ENCODE measurements at places on chromosomes 4 and X.

- H3K27ac ChIP-seq = no peak overlapping the region
- DNase-seq = no peak
- peaks cover 6% of the 10 kb centered on the region for H3K4me1 ChIP-seq
- no peak overlapping the region for H3K4me3 ChIP-seq
These were observed 21.6 kb downstream of the SCD5 start for GRCh38 chr4:82776925-82777542.

DNA sequence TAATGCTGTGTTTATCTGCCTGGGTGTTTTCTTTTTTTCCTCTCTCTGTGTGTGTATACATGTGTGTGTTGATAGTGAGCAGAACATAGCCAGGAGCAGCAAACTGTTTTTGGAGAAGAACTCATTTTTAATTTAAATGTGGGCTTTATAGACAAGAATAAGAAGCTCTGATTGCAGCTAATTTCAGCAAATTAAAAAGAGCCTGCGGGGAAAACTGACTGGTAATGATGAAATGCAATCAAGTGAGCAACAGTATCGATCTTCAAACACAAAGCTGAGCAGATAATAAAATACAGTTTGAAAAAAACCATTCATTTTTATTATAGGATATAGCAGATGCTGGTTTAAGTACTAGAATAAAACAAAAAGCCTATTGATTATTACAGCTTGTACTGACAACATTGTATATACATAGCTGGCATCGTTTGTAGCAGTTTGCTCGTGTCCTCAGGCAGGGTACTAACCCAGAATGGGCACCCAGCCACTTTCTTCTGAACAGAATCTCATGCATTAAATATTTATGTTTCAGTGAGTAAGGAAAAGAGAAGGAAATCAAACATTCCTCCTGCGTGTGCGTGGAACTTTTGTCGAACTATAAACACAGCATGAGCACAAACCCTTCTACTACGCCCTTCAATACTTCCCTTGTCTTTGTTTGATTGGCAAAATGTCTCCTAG, 73.5 kb upstream of the ZFP42 start:
- DNase-seq = no peak
- no peaks in the 10 kb centered on the region for H3K27me3 ChIP-seq
- H3K27ac ChIP-seq = no peak overlapping the region
- no peaks in the 10 kb centered on the region for H3K36me3 ChIP-seq
- no peaks in the 10 kb centered on the region for H3K4me1 ChIP-seq
- no peak overlapping the region for H3K4me3 ChIP-seq

DNA sequence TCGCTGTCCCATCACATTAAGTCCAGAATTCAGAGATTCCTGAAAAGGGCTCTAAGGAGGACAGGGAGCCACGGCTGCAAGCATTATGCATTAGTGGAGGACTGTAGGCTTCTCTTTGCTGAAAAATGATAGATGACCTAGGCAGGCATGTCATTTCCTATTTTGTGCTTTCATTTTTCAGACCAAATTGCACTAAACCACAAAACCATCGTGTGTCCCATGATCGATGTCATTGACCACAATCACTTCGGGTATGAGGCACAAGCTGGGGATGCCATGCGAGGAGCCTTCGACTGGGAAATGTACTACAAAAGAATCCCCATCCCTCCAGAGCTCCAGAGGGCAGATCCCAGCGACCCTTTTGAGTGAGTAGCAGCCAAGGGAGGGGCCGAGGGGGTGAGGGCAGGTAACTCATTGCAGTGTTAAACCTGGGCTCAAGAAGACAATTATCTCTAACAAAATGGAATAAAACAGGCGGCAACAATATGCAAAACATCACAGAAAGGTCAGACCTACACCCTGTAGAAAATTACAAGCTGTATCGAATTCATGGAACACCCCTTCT, 355.2 kb upstream of the GALNT7 start:
- DNase-seq = no peak
- H3K4me1 ChIP-seq = no peaks in the 10 kb centered on the region
- H3K36me3 ChIP-seq = no peaks in the 10 kb centered on the region
- H3K27ac ChIP-seq = no peak overlapping the region
- H3K27me3 ChIP-seq = peaks cover 3% of the 10 kb centered on the region
- H3K4me3 ChIP-seq = no peak overlapping the region

DNA sequence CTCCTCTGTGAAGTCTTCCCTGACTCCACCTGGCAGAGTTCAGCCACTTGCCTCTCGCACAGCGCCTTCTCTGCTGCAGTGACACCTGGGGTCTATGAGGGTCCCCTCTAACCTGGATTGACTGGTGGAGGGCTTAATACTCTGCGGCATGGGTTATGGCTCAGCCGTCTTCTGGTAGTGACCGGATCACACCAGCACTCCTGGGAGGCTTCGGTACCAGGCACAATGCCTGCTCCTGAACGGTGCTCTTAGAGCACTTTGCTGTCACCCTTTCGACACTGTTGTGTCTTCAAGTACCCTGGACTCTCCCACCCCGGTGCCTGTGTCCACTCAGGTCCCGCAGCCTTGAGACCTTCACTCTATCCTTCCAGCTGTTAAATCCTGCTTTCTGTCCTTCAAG, 50.0 kb downstream of the C4orf50 start:
- no peak overlapping the region for H3K4me3 ChIP-seq
- H3K27ac ChIP-seq = no peak overlapping the region
- no peaks in the 10 kb centered on the region for H3K36me3 ChIP-seq
- H3K4me1 ChIP-seq = no peaks in the 10 kb centered on the region
- no peak for DNase-seq
- peaks cover 10% of the 10 kb centered on the region for H3K27me3 ChIP-seq

DNA sequence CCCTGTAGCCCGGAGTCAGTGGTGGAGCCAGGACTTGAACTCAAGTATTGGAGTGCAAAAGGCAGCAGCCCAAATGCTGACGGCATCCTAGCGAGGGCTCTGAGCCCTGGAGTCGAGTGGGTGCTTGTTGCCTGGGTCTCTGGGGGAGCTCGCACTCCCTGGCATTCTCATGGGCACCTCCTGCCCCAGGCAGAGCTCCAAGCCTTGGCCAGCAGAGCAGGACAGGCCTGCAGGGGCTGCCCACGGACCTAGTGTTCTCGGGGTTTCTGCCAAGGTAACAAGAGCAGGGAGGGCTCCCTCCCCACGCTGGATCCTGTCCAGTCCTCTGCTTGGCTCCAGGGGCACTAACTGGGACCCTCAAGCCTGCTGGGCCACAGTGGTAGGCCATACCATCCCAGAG, 17.6 kb upstream of the WFS1 start:
- no peaks in the 10 kb centered on the region for H3K4me1 ChIP-seq
- H3K4me3 ChIP-seq = no peak overlapping the region
- no peak for DNase-seq
- no peak overlapping the region for H3K27ac ChIP-seq
- H3K36me3 ChIP-seq = no peaks in the 10 kb centered on the region
- peaks cover 29% of the 10 kb centered on the region for H3K27me3 ChIP-seq

- H3K27me3 ChIP-seq = no peaks in the 10 kb centered on the region
- H3K4me1 ChIP-seq = no peaks in the 10 kb centered on the region
- no peak for DNase-seq
- H3K36me3 ChIP-seq = no peaks in the 10 kb centered on the region
- no peak overlapping the region for H3K4me3 ChIP-seq
- no peak overlapping the region for H3K27ac ChIP-seq
These were observed 36.7 kb downstream of the UBQLN2 start for GRCh38 chrX:56600141-56600540.

DNA sequence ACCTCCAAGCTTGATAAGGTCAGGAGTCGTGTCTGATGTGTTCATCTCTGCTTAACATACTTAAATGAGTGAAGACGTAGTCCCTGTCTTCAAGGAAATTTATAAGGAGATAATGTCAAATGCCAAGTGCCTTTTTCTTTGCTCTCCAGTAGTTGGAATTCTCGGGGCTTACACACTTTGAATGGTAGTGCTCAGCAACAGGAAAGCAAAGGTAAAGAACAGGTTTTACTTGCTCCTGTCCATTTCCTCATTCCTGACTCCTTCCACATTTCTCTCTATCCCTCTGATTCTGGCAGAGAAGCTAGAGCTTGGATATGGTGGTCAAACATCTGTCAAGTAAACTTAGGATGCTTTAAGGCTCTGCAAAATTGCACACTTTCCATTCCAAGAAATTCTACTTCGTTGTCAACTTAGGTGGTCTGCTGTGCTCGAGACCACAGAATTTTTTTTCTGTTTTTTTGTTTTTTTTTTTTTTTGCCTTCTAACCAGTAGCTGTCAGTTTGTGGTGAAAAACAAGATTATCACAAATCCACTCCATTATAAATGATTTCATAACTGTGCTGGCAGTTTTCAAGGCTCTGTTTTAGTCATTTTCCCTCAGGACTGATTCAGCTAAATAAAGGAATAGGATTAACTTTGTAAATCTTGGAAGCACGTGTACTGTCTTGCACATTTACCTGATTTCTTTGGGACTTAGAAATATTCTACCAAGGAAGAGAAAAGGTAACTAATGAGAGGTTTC, 180.8 kb upstream of the ANXA3 start:
- no peak overlapping the region for H3K27ac ChIP-seq
- H3K27me3 ChIP-seq = no peaks in the 10 kb centered on the region
- H3K36me3 ChIP-seq = no peaks in the 10 kb centered on the region
- no peak overlapping the region for H3K4me3 ChIP-seq

DNA sequence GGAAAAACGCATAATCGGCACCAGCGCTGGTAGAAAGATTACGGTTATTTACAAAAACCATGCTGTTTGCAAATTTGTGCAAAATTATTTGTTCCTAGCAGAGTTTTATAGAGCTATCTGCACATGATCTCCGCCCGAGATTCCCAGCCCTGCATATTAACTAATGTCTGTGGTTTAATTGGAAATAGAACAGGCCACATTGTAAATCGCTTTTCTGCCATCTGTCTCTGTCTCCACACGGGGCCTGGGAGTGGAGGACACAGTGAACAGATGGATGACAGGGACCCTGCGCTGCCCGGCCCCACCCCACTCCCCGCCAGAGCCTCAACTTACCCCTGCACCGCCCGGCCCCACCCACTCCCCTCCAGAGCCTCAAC, 126.9 kb downstream of the FAM53A start:
- H3K4me3 ChIP-seq = no peak overlapping the region
- H3K27ac ChIP-seq = no peak overlapping the region
- H3K27me3 ChIP-seq = peaks cover 42% of the 10 kb centered on the region
- no peaks in the 10 kb centered on the region for H3K4me1 ChIP-seq
- DNase-seq = no peak
